IPS-NIHi11 (cell line): ENCODE measurements at places on chromosomes 12 and 14.

GRCh38 chr14:66117600-66117999 is 368.6 kb upstream of the CCDC196 start:
- DNase-seq = no peak

DNA sequence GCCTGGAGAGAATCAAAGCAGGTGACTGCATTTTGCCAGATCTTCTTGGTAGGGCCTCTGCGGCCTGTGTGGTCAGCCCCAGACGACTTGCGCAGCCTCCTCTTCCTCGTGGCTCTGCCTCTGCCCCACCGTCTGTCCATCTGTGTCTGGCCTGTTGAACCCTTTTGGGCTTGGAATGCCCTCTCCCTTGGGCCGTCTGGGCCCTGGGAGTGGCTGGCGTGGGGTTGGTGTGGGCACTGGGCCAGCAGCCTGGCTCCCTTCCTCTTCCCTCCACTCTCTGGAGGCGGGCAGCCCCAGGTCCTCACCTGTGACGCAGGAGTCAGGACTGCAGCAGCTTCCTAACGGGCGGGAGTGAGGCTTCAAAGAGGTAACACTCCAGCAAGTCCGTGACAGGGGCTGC is 9.7 kb upstream of the CCDC197 start:
- DNase-seq = peak; percentile 60

DNA sequence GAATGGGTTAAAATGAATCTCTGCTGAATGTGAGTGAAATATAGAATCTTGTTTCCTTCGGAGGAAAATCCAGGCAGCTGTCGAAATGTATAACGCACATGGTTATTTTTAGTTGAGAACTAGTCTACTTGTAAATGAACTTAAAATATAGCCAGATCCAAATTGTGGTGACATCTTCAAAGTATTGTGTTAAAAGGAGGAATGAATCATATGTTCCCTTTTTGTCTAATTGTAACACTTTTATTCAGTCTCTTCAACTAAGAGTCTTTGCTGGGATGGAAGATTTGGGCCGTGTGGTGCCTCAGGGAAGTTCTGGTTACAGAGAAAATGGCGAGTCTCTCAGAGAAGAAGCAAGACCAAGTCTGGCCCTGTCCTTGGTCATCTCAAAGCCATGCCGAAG is 82.5 kb downstream of the SLC4A8 start:
- DNase-seq = no peak

DNA sequence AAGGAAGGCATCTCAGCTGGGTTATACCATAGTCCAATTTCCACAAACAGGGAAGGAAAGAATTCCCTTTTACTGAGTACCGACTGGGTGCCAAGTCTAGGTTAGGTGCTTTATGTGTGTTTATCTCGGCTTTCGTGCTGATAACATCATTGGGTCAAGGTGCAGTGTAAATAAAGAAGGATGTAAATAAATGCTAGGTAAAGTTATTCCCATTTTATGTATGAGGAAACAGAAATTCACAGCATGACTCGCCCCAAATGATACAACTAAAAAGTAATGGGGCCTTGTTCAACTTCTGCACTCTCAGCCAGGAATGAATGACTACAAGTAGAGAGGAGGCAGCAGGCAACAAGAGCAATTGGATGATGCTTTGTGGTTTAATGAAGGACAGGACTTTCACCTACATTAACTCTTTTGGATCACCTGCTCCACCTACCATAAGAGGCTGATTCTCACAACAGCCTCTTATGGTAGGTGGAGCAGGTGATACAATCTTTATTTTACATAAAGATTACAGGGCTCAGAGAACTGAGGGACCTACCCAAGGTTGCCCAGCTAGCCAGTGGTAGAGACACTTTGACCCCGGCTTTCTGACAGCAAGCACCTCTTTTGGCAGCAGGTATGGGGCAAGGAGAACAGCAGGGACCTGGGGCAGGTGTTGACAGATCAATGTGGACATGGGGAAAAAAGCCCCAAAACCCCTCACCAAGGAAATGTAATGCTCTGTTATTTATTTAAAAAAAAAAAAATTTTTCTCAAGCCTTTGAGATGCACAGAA is 213.4 kb upstream of the NUDT4 start:
- DNase-seq = no peak

- no peak for DNase-seq
Measured at GRCh38 chr12:48901278-48901677, 24.0 kb downstream of the FKBP11 start.

GRCh38 chr12:95385246-95386035 is 88.5 kb upstream of the METAP2 start:
- peak; percentile 18 for DNase-seq
